Activated CD4-positive, alpha-beta T cell treated with anti-CD3 and anti-CD28 coated beads, Interleukin-2, amount 10 ng/mL, durations not matched to agents 24 days and 14 days (primary cell): ENCODE measurements at places on chromosomes 1 and 21. TPM values are rescaled to one million over a fixed set of nuclear protein-coding genes. Genes with fewer than 3 reads are reported as not detected.

NHLH1 gene
- 0.40 and 0.54 TPM in 2 replicates for total RNA-seq

CLDN17 gene
- total RNA-seq = not detected in 2 replicates

SLC44A3 gene
- total RNA-seq = not detected in 2 replicates

FCN3 gene
- total RNA-seq = not detected in 2 replicates

LGR6 gene
- total RNA-seq = not detected in 2 replicates

MEX3A gene
- total RNA-seq = 0.24 and 0.84 TPM in 2 replicates

OR2G6 gene
- not detected in 2 replicates for total RNA-seq

LCE3D gene
- not detected in 2 replicates for total RNA-seq

MEGF6 gene
- 1.7 and 2.1 TPM in 2 replicates for total RNA-seq

OR2L2 gene
- 0.07 TPM in 2 replicates for total RNA-seq

FMO1 gene
- total RNA-seq = not detected in 2 replicates

PRKAA2 gene
- not detected in 2 replicates for total RNA-seq

NEGR1 gene
- total RNA-seq = not detected in 2 replicates

DDR2 gene
- 0.37 and 0.45 TPM in 2 replicates for total RNA-seq

AIM2 gene
- 75.9 and 80.1 TPM in 2 replicates for total RNA-seq

EDARADD gene
- total RNA-seq = 32.0 and 32.6 TPM in 2 replicates

ATP5PB gene
- 308 and 325 TPM in 2 replicates for total RNA-seq

PSMA5 gene
- 262 and 270 TPM in 2 replicates for total RNA-seq

FAM177B gene
- 0.47 TPM in 1 of 2 replicates, not detected in the other for total RNA-seq

ACTL8 gene
- not detected in 2 replicates for total RNA-seq

TDRD5 gene
- not detected in 2 replicates for total RNA-seq

AIRE gene
- 0.05 TPM in 1 of 2 replicates, not detected in the other for total RNA-seq
